ENCODE measurements at places on chromosomes 3 and 15.

- no peak for DNase-seq
Measured at GRCh38 chr3:14031271-14031670, 93.4 kb downstream of the CHCHD4 start.

- DNase-seq = no peak
Measured at GRCh38 chr15:67843571-67844387, 3.9 kb upstream of the RNU6-1 start.

DNA sequence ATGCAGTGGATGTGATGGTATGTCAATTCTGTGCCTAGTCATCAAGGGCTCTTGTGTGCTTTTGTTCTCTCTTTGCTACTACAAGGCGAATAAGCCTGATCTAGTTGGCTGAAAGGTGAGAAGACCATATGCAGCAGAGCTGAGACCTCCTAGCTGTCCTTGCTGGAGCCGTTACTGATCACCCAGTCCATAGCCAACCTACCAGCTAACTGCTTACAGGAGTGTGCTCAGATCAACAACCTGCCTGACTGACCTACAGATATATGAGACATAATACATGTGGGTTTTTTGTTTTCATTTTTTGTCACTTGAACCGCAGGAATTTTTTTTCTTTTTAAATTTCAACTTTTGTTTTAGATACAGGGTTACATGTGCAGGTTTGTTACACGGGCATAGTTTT is 22.8 kb downstream of the OXSM start:
- DNase-seq = no peak

- DNase-seq = no peak
Measured at GRCh38 chr3:11195721-11196332, 41.5 kb downstream of the HRH1 start.

GRCh38 chr3:9074079-9074478 is 110.8 kb upstream of the RAD18 start:
- DNase-seq = no peak

- DNase-seq = peak; percentile 59
Measured at GRCh38 chr3:38117748-38118420, 19.0 kb downstream of the ACAA1 start.

DNA sequence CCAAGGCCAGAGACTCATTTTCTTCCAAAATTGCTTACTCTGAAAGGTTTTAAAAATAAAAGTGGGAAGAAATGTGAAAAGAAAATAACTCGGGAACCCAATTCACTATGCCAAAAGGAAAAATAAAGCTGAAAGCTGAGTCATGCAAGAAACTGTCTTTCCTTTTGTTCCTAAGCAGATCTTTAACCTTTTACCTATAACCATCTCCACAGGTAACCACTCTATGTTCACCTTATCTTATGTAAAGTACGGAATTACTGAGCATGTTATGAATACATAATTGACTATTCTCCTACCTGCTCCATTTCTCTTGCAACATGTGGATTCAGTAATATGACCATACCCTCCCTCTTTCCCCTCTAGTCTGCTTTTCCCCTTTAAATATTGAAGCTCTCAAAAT is 62.0 kb downstream of the MINDY4B start:
- DNase-seq = no peak

DNA sequence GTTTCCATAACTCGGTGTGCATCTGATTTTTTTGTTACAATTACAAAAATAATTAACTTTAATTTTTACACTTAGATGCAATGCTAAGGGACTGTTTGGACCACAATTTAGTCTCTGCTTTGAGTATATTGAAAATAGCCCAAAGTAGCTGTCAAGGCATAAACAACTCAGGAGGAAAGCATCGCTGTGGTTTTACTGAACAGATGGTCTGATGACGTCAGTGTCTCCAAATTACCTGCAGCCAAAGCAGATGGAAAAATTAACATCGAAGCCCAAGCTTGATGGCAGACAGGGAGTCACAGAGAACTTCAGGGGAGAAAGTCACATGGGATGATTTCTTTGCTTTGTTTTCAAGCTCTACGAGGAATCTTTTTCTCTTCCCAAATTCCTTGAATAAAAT is 83.1 kb upstream of the PLCL2 start:
- no peak for DNase-seq

DNA sequence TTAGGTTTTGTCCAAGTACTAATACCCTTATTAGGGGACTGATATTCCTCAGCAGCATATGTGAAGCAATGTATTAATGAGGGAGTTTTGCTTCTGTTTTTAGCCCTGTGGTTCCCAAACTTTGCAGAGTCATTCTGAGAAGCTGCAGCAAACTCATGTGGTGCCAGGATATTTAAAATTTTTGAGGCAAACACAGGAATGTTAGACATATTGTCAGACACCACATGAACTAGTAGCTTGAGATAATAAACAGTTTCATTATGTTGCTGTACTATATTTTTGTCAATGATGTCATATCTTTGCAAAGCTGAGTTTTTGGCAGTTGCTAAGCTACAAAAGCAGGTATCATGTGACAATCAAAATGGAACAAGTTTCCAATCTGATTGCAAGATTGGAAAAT is 36.6 kb downstream of the ATP6V1A start:
- DNase-seq = no peak

GRCh38 chr3:32493437-32494414 is 8.9 kb downstream of the CMTM6 start:
- DNase-seq = peak; percentile 15

- DNase-seq = no peak
Measured at GRCh38 chr15:23648920-23649515, 1.4 kb upstream of the MAGEL2 start.

- DNase-seq = no peak
Measured at GRCh38 chr3:58585994-58586393, 8.8 kb upstream of the FAM107A start.

- no peak for DNase-seq
Measured at GRCh38 chr3:136250903-136251460, 842 bp downstream of the PCCB start.

DNA sequence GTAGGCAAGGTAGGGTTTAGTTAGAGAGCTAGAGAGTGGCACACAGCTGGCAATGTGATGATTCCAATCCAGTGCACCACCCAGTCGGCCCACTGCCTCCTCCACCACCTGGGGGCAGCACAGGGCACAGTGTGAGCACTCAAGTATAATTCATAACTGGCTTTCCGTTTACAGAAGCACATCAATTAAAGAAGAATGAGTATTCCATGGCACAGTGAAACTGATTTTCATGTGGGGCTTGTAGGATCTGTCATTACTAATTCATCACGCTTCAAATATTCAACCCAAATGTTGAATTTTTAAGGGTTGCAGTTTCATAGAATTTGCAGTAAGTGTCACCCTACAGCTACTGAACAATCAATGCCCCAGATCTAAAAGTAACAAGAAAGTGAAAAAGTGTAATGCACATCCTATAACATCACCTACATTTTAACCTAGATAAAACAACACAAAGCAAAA is 149.9 kb downstream of the IGSF11 start:
- peak; percentile 52 for DNase-seq

- no peak for DNase-seq
Measured at GRCh38 chr3:58835086-58835485, 168.5 kb upstream of the FAM3D start.

DNA sequence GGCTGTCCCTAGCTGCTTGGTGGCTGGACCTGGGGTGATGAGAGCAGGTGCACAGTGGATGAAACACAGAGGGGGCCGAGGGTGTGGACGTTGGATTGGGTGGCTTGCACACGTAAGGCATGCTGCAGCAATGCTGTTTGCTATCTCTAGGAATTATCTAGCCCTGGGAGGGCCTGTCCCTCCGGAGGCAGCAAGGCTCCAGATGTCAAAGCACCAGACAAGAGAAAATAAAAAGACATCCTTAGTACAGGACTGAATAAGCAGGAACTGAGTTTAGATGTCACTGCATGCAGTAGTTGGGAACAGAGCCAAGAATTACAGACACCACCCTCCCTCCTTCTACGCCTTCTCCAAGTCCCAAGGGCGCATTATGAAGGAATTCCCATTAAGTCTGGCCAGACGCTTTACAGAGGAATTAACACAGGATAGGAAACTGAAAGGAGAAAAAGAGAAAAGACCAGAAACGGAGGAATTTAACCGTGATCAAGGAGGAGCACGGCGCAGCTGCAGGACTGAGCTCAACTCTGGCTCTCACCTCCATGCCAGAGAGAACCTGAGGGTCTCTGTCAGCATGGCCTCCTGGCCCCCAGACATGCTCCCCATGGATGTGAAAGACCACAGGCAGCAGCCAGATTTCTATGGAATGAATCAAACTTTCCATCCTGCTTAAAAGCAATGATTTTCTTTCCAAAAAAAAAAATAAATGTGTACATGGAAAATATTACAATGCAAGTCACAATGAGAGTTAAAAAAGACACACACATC is 13.8 kb downstream of the ATP10A start:
- DNase-seq = no peak

- DNase-seq = no peak
Measured at GRCh38 chr3:116338713-116339112, 106.6 kb downstream of the LSAMP start.

DNA sequence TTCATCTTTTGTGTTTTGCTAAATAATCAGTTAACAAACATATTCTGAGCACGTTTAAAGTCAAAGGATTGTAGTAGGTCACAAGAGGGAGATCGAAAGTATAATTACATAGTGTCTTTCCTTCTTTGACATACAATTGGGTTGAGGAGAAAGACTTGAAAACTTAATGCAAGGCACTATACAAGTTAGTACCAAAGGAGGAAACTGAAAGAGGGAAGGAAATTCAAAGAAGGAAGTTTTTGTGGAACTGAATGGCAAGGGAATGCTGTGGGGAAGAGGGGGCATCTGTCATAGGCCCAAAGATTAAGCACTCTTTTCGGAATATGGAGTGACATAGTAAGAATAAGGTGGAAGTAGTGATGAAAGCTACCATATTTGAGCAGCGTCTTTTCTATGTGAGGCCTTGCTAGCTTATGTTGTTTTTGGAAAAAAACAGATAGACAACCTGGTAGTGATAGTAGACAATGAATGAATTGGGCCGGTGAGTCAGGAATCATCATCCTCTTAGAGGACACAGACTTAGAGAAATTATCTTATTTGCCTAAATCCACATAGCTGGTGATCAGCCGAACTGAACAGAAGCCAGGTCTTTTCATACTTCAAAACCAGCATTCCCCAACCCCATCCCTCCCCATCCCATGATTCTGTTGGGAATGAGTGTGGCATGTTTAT is 10.2 kb downstream of the MBNL1 start:
- DNase-seq = no peak

GRCh38 chr15:69749797-69750196 is 297.2 kb downstream of the RPLP1 start:
- no peak for DNase-seq

GRCh38 chr3:123787133-123787532 is 97.0 kb downstream of the MYLK start:
- DNase-seq = no peak

- DNase-seq = no peak
Measured at GRCh38 chr3:144381607-144382006, 410.0 kb downstream of the DIPK2A start.

DNA sequence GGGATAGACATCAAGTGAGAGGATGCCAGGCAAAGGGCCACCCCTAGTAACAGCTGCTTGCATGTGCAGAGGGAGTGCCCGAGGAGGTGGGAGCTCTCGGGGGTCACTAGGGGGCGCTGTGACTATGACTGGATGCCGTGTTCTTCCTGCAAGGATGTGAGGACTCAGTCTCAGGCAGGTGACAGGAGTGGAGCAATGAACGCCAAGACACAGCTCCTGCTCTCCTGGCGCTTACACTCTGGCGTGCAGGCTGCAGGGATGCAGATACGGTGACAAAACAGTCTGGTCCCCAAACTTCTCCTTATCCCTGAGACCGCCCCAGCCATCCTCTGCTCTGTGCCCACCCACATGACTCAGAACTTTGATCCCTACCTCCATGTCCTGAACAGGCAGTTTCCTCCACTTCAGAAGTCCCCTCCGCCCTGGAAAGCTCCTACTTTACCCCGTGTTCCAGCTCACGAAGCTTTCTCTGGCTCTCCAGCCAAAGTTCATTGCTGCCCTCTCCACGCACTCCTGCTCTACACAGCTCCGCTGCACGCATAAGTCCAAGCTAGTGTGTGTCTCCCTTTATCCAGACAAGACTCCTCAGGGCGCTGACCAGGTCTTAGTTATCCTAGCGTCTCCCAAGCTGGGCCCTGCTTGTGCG is 14.7 kb downstream of the RHOV start:
- peak; percentile 82 for DNase-seq

- no peak for DNase-seq
Measured at GRCh38 chr15:84750583-84751092, 2.2 kb downstream of the ZNF592 start.

DNA sequence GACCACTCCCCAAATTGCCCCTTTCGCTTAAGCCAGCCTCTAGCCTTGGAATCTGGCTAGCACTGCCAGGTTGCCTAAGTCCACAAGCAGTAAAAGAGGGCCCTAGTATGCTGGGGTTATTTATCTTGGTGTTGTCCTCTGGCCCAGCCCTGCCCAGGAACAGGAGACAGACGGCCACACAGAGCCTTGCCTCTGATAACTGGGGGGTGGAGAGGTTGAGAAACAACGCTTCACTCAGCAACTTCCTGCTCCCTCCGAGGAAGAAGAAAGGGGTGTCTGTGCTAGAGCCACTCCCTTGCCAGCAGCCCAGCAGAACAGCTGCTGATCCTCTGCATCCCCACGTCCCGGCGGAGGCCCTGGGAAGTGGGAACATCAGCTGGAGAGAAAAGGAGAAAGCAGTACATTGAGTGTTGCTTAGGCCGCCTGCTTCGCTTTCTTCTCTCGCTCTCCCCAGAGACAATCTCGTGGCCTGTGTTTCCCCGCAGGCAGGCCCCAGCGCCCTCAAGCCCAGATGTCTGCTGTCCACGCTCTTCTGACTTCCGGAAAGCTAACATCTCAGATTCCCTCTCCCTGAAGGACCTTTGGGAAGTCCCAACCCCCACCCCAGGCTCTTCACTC is 22.6 kb upstream of the C3orf70 start:
- DNase-seq = no peak

DNA sequence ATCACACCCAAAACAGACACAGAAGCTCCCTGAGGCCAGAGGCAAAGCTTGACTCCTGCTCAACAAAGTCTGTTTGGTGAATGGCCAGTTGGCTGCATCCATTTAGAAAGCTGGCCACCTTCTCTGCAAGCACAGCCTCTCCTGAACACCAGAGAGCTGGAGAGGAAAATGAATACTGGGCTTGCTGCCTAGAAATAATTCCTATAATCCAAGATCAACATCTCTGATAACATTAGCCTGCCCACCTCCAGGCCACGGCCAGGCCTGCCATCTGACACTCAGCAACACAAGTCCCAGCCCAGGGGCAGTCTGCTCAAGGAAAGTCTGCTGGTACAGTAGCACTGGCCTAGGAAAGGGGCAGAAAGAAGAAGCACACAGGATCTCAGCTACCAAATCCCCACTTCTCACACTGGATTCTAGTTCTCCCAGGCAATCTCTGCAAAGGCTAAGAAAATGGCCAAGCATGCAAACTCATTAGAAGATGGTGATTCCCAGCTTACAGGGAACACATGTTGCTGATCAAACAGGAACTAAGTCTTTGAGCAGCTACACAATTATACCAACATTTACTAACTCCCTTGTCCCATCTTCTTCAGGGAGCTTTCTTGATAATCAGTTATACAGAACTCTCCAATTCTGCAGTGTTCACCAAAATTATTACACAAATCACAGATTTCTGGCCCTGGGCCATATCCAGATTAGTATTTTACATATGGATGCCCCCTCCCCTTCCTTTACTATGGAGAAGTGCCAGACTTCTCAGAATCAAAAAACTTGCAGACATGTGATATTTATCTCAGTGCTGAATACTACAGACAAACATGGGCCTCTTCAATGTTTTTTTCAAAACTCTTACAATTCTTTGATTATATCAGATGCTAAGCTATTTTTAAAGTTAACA is 9.9 kb downstream of the TBC1D2B start:
- no peak for DNase-seq

Data from stimulated activated CD4-positive, alpha-beta T cell treated with anti-CD3 and anti-CD28 coated beads, Interleukin-12 subunit alpha, Interleukin-12 subunit beta, amount 100 ng/mL, for 48 hours (primary cell).